Bronchial epithelial cell (primary cell): ENCODE measurements at places on chromosomes 2 and 18.

DNA sequence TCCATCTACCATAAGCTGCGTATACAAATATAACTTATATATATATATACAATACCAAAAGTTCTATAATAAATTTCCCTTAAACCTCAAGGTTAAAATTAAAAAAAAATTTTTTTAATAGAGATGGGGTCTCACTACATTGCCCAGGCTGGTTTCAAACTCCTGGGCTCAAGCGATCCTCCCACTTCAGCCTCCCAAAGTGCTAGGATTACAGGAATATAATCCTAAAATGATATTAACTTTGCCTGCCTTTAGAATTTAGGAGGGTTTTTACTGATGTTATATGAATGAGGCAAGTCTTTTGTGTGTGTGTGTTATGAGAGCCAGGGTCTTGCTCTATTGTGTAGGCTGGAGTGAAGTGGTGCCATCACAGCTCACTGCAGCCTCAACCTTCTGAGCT lies 49.2 kb downstream of the HNRNPLL start:
- DNase-seq = no peak

DNA sequence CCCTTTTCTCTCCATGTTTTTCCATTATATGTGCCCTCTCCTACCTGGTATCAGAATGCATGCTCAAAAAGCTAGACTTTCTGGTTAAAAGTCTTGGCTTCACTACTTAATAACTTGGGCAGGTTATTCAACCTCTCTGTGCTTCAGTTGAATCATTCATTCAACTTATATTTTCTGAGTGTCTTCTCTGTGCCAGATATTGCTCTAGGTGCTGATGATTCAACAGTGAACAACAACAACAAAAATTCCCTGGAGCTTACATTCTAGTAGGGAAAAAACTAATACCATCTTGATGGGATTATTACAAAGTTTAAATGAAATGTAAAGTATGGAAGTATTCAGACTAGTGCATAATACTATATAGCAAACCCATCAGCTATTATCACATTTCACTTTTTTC lies 55.2 kb downstream of the SOS1 start:
- DNase-seq = peak; percentile 67

- DNase-seq = no peak
Measured at GRCh38 chr2:62641410-62641843, 64.1 kb upstream of the EHBP1 start.

- no peak for DNase-seq
Measured at GRCh38 chr18:79917853-79918614, 33.4 kb downstream of the SLC66A2 start.

DNA sequence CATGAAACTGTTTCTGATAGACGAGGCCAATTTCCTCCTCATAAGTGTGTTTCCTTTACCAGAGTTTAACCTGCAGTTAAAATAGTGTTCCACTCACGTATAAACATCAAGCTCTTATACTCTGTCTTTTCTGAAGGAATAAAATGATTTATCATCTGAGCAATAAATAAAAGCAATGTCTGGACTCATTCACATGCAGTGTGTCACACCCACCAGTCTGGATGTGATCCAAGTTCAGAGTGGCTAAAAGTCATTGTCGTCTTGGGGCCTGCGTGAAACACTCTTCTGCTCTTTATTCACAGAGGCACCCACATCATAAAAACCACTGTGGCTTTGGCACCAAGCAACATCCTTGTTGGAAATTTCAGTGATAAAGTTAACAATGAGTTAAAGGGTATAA lies 19.5 kb upstream of the SLC9A4 start:
- no peak for DNase-seq

GRCh38 chr2:29777161-29777560 lies 144.2 kb downstream of the ALK start:
- peak; percentile 46 for DNase-seq

DNA sequence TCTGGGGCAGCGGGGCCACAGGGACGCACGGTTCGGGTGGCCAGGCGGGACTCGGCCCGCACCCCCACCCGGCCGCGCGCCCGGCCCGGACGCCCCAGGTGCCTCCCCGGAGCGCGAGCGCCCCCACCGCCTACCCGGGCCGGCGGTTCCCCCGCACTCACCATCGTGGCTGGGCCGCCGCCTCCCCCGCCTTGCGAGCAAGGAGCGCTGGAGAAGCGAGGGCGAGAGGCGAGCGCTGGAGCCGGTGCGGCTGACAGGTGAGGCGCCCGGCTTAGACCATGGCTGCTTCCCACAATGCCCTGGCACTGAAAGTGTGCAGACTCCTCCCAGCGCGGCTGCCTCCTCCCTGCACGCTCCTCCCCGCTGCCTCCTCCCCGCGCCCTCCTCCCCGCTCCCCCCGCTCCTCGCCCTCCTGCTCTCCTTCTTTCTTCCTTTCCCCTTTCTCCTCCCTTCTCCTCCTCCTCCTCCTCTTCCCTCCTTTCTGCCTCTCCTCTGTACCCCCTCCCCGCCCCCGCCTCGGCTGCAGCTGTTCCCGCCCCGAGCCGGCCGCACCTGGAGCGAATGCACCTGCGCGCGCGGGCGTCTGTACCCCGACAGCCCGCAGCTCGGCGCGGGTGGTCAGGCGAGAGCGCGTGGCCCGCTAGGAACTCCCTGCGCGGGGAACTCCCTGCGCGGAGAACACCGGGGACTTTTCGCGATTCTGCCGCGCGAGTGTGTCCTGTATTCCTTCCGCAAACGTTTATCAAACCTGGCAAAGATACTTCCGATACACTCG lies at the start of gene AP1S3:
AP1S3 (minus strand) TSS at position 296 of the 775 bp plus-strand sequence; CDS start at position 164, 132 bp downstream.
- peak; percentile 80 for DNase-seq

- DNase-seq = no peak
Measured at GRCh38 chr2:105611811-105612424, 132.8 kb upstream of the NCK2 start.

DNA sequence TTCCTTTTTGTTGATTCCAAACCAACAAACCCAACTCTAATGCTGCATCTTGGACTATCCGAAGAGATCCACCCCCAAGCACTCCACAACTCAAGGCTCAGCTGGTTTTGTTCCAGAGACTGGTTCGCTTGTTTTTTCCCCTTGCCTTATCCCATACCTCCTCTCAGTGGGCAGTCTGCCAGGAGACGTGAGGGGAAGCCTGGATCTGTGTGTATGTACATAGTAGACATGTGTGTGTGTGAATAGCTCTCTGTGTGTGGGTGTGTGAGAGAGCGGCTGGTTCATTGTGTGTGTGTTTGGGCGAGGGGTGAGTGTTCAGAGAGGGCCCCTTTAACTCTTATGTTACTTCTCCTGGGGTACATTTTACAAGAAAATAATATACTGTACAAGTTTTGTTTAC lies 94.4 kb downstream of the NRP2 start:
- DNase-seq = peak; percentile 52

GRCh38 chr2:232353096-232353495 lies 25.5 kb upstream of the ALPP start:
- DNase-seq = no peak

- DNase-seq = peak; percentile 34
Measured at GRCh38 chr2:164560181-164560792, 61.0 kb downstream of the GRB14 start.

DNA sequence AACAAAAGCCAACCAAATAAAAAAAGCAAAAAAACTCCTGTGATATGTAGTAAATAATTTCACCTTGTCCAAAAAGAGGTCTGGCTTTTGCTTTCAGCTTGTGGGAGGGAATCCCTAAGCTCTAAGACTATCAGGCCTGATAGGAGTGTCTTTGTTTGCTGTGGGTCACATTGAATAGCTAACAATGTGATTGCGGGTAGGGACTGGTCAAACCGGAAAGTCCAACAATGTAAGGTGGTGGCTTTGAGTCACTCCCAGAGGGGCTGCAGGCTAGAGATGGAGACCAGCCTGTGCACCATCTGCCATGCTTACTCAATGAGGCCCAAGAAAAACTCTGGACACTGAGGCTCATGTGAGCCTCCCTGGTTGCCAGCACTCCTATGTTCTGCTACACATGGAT lies 192.9 kb downstream of the TFCP2L1 start:
- DNase-seq = peak; percentile 13

DNA sequence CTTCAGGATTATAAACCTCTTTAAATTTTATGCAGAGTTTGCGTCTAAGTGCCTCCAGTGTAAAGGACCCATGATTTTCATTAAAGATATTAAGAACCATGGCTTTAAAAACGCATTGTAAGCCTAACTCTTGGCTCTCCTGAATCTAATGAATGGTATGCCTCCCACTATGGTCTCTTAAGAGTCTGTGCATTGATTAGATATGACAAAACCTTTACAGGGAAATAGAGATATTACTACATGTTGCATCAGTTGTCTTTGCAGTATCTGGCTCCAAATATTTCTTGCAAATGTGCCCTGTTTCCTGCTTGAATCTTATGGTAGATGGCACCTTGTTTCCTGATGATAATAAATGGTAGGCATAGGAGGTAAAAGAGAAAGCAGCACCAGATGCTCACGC lies 189.3 kb upstream of the FSHR start:
- DNase-seq = no peak

DNA sequence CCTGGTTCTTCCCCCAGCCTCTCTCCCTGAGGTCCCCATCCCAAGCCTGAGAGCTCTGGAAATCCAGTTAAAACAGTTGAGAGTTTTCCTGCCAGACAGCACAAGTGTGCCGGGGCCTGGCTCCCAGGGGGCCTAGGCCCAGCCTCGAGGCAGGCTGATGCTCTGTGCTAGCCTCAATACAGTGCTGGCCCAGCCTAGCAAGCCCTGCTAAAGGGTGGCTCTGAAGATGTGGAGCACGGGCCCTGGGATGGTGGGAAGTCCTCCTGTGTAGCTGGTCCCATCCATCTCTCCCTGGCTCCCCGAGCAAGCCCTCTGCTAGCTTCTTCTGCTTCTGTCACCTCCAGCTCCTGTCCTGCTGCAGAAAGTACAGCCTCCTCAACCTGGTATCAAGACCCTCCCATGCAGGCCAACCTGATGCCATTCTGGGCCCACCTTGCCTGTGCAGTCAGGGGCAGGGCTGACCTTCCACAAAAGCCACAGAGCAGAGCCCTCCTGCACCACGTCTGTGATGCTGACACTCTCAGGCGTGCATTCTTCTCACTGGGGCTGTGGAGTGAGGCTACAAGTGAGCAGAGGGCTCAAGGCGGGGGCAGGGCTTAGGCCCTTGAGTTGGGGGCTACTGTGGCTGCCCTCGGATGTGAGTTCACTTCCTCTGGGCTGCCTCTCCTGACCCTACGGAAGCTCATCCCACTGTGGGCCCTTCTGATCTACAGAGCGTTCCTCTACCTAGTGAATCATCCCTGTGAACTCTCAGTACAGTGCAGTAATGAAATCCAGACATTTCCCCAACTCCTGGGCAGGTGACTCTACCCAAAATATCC lies 60.1 kb upstream of the LAPTM4A start:
- no peak for DNase-seq

DNA sequence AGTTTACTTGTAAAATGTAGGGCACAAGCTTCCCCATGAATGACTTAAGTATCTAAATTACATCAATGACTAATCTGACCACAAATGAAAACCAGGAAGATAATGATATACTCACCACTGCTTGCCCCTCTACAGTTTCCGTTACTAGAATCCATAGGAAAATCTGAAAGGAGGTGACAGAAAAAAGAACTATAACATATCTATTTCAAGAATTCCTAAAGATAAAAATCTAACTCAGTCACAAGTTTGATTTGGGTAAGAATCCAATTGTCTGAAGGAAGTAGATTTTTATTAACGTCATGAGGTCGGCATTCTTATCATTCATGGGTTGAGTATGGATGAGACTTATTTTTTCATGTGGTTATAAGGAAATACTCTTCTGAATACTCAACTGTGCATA lies 7.8 kb downstream of the FRZB start:
- DNase-seq = no peak

DNA sequence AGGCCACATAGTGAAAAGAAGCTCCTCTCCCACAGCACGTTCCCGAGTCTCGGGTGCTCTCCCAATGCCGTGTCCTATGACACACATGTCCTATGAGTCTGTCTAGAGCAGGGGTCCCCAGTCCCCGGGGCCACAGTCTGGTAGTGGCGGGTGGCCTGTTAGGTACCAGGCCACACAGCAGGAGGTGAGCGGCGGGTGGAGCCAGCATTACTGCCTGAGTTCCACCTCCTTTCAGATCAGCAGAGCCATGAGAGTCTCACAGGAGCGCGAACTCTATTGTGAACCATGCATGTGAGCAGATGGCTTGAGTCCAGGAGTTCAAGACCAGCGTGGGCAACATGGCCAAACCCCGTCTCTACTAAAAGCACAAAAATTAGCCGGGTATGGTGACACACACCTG lies 112.6 kb downstream of the ZBTB7C start:
- DNase-seq = no peak

- no peak for DNase-seq
Measured at GRCh38 chr18:49819823-49820671, 6.7 kb upstream of the ACAA2 start.

DNA sequence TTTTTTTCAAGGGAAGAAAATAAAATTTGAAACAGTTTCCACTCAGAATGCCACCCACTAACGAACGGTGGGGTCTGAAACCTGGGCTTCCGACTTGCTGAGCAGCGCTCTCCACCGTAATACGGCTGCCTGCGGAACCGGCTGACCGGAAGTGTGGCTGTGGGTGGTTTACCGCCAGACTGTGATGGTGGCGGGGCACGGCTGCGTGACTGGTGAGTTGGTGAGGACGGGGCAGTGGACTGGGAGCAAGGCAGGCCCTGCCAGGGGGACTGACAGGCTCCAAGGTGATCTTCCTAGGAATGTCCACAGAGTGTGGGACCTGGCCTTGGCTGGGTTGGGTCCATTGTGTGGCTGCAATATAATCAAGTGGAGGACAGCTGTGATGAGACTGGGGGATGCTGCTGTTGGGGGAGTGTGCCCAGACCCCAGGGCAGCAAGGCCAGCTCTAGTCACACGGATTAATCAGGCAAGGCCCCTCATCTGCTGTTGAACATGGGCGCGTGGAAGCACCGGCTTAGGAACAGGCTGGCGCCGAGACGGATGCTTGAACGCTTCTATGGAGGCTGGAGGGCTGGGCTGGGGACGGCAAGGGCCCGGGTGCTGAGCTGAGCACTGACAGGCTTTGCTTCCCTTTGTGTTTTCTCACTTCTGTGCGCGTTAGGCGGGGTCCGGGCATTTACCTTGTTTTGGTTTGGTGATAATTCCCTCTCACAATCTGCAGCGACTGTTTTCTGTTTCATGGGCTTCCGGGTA lies 357.7 kb upstream of the SPRED2 start:
- DNase-seq = no peak

DNA sequence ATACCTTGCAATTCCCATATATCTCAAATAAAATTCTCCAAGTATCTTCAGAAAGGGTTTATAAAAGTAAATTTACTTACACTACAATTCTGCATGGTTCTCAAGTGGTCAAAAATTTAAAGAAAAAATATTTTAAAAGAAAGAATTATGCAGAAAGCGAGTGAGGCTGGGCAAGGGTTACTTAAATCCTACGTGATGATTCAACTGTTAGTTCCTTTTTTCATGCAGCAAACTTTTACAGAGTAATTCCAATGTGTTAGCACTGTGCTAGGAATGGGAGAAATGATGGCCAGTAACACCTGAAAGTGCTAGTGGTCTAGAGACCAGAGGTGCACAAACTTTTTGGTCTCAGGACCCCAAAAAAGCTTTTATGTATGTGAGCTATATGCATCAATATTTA lies 133.4 kb downstream of the ATAD2B start:
- DNase-seq = no peak

- no peak for DNase-seq
Measured at GRCh38 chr2:239288951-239289511, 111.8 kb downstream of the HDAC4 start.

GRCh38 chr2:237431372-237431771 lies 17.4 kb upstream of the COL6A3 start:
- DNase-seq = peak; percentile 83
